Activated CD4-positive, alpha-beta memory T cell treated with anti-CD3 and anti-CD28 coated beads for 36 hours (primary cell): ENCODE measurements at places on chromosomes 13 and 19.

GRCh38 chr13:80196756-80197155, 144.2 kb downstream of the SPRY2 start:
- DNase-seq: no peak

DNA sequence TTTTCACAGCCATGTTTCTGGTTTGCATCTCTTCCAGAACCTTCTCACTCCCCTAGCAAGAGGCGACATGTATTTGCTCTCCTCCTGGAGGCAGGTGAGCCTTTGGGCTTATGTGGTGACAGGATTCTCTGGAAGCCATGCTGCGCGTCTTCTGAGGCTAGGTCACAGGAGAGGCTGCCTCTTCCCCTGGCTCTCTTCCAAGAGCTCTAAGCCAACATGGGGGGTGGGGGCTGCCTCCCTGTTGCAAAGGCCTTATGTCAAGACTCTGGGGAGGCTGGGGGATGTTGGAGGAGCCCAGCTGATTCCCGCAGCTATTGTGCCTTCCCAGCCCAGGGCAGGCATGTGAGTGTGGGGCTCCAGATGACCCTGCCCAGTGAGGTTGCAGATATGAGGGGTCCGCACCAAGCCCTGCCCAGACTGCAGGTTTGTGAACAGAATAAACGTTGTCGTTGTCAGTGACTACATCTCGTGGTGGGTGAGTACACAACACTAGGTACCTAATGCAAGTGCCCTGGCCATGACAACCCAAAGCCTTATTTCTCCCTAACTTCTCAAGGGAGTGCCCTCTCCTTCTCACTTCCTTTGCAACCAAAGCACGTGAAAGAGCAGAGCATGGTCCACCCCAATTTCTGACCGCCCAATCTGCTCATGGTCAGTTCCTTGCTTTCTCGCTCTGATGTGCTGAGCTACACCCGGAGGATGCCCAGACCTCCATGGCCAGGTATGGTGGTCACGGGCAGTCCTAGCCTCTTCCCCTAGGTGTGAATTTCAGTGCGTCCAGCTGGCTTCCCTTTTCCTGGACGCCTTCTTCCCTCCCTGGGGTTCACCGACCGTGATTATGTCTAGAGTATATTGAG, 44.9 kb downstream of the TEX29 start:
- DNase-seq: no peak

DNA sequence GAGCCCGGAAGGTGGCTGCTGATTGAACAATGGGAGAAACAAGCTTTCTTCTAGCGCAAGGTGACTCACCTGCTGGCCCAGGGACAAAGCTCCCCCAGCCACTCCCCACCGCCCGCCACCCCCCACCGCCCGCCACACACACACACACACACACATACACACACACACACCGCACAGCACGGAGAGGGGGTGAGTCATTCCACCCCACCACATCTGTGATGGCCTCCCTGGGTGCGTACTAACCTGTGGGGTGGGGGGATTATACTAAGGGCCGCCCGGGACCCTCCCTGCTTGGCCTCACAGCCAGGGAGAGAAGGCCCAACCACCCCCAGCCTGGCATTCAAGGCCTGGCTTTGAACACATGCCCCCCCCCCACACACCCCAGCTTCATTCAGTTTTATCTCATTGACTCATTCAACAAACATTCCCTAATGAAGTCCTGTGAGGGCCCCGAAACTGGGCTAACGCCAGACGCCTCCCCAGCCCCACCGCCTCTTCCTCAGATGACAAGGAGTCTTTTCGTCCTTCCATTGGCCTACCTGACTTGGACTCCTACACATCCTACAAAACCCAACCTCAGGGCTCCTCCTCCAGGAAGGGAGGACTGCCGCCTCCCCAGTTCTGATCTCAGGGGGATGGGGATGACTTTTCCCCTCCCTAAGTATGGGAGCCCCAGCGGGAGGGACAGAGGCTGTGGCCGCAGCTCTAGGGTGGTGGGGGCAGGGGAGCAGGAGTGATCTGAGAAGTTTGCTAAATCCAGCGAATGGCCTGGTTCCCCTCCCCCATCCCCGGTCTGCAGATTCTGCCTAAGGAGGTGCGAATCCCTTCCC, 5.8 kb upstream of the ONECUT3 start:
- DNase-seq: peak; percentile 69

DNA sequence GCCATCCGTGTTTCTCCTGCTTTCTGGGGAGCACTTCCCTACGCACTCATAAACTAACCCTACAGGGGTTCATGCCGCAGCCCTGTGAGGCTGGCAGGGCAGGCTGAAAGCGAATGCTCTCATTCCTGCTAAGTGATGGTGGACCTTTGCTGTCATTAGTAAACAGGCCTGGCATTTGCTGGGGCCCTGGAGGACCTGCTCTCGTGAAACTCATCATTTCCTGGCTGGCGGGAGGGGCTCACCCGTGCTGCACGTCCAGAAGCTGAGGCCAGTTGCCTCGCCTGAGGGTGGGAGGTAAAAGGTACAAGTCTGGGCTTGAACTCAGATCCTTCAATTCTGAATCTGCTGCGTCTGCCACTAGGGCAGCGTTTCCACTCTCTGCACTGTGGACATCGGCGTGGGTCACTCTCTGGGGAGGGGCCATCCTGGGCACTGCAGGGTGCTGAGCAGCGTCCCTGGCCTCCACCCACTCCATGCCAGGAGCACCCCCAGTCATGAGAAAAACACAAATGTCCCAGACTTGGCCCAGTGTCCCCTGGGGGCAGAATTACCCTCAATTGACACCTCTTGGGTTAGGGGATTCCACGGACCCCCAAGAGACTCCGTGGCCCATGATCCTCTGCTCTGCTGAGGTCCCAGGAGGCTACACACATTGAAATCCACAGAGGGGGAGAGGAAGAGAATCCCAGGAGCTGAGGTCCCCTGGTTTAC, 7.0 kb downstream of the MOB3A start:
- DNase-seq: peak; percentile 45

DNA sequence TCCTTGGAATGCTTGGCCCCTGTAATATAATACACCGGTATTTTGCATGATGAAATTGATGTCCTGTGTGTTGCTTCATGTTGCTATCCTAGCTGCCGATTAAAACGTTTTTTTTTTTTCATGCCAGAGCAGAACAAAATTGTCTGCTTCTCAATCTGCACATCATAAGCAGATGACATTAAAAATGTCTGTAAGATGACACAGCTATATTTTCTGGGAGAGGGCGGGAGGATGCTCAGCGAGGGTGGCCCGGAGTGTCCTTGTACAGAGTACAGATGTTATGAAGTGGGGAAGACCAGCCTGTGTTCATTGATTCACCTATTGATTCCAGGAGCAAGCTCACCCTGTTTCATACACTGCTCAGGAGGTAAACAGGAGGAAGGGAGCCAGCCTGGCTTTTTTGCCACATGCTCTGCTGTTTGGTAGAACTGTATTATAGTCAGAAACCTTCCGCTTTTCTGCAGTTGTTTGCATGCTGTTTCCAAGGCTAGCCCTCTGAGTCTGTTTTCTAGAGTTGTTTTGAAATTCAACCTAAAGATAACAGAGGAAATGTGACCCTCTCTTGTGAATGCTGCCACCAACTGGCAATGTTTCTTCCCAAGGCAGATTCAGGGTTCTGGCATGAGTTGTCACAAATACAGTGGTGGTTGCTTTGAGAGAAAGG, 4.7 kb upstream of the IRS2 start:
- peak; percentile 40 for DNase-seq

DNA sequence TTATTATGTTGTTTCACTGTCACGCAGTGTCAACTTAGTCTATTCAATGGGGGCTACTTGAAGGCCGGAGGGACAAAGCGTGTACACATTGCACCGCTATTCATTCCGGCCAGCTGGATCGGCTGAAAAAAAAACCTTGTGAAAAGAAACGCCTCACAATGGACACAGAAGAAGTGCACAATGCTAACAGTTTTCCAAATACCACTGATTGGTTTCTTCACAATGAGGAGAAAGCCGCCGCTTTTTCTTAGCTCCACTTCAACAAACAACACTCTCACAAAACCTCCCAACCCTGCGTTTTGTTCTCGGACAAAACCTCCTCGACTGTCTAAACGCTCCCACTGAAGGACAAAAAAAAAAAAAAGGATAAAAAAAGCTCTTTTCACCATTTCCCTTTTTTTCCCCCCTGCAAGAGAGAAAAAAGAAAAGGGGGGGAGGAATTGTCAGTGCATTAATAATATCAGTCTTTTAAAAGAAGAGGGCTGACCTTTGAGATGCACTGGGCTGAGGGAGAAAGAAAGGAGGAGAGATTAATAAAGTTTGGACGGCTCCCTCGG, 5.4 kb downstream of the SOX21 start:
- DNase-seq: no peak

- DNase-seq: no peak
These were observed 306.8 kb downstream of the RFC3 start for GRCh38 chr13:34124666-34125306.

- DNase-seq: no peak
These were observed 37.6 kb downstream of the KCTD12 start for GRCh38 chr13:76848596-76848995.

- DNase-seq: no peak
These were observed 109.6 kb upstream of the CACNA1A start for GRCh38 chr19:13615890-13616289.

GRCh38 chr13:25699056-25699455, 327.3 kb downstream of the ATP8A2 start:
- no peak for DNase-seq

DNA sequence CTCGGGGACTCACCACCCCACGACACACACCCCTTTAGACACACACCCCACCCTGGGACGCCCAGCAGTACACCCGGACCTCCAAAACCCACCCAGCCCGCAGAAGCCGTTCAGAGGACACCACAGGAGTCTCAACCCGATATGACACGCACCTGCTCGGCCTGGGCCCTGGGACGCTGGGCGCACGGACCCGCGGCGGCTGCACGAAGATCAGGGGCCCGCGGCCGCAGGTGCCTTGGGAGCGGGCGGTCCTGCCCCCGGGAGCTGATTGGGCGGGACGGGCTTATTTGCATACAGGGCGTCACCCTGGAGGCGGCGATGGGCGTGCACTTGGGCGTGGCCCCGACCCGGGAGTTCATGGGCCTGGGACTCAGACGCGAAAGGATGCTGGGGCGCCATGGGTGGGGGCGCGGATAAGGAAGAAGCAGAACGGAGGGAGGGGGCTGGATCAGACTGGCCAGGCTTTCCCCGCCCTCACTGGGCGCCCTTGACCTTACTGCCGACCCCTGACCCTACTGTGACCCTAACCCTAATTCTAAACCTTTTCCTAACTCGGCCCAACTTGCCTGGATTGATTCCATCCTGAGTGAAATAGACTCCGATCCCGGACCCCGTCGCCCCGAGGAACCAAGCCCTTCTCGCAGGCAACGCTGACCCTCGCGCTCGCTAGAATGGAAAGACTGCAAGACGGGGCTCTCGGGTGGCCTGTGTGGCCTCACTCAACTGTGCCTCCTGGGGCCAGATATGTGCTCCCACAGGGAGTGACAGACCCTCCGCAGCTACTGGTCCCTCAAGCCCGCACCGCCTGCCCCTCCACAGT, at the start of gene MEF2B:
MEF2B (minus strand) TSS at position 211 of the 820 bp plus-strand sequence. CDS start 19,528 bp downstream, outside the sequence.
- peak; percentile 83 for DNase-seq

DNA sequence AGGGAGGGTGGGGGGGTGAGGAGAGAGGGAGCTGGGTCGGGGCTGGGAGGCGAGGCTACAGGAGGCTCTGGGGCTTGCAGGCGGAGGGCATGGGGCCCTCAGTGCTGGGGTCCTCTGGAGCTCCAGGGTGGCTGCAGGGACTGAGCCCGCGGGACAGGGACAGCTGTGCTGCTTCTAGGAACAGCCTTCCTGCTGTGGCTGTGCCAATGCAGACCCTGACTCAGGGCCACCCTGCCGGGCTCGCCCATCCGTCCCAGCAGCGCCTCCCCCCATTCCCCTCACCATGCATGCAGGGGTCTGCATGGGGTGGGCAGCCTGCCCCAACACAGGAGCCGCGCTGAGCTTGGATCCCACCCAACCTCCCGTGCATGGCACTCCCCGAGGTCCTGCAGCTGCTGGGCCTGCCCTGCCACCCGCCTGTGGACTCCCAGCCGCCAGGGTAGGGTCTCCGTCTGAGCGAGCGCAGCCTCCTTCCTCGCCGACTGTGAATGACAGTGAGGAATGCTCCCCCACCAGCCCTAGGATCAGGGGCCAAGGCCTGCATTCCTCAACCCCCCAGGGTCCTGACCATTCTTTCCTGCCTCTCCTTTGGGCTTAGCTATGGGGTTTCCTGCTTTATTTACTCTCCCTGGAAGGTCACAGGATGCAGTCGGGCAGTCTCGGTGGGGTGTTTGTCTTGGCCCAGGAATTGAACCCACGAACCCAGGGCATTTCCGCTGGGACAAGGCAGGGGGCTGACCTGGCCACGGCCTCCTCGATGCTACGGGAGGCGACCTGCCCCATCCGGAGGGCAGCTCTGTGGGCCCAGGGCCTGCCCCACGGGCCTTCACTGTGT, 23.4 kb downstream of the CEBPG start:
- no peak for DNase-seq

- no peak for DNase-seq
These were observed 11.4 kb upstream of the SHC2 start for GRCh38 chr19:472005-472858.

GRCh38 chr13:29227576-29227975, 367.9 kb downstream of the SLC7A1 start:
- no peak for DNase-seq

- no peak for DNase-seq
These were observed 1070.2 kb downstream of the EFNB2 start for GRCh38 chr13:105465251-105465650.

DNA sequence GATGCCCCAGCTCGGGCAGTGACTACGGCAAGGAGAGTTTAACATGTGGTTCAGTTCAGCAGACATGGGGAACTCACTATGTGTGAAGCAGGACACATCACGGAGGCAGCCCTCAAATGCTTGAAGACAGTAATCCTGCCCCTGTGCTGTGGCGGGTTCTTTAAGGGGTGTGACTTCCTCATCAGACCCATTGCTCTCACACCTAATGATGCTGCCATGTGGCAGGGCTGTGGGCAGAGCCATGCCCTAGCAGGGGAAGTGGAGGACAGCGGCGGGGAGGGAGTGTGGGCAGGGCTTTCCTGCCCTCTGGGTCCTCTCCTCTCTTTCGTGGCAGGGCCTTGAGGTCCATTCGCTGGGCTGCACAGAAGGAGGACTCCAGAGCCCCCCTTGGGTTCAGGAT, 131.1 kb upstream of the GJB6 start:
- no peak for DNase-seq

DNA sequence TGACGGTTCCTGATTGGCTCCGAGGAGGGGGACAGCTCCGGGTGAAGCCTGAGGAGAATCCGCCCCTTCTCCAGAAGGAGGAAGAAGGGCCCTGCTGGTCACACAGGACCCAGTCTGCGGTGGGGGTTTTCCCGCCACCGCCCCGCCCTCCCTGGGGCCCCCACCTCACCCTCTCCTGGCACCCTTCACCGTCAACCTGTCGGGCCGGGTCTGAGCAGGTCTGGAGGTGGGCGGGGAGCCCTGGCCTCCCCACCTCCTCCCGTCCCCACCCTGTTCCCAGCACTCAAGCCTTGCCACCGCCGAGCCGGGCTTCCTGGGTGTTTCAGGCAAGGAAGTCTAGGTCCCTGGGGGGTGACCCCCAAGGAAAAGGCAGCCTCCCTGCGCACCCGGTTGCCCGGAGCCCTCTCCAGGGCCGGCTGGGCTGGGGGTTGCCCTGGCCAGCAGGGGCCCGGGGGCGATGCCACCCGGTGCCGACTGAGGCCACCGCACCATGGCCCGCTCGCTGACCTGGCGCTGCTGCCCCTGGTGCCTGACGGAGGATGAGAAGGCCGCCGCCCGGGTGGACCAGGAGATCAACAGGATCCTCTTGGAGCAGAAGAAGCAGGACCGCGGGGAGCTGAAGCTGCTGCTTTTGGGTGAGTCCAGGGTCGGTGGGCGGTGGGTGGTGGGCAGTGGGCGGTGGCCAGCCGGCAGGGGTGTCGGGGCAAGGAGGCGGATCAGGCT, at the start of gene GNA15:
GNA15 (plus strand) TSS at position 73 of the 723 bp plus-strand sequence; CDS start at position 491, 418 bp downstream.
- DNase-seq: peak; percentile 80

- no peak for DNase-seq
These were observed 786.2 kb downstream of the PCDH9 start for GRCh38 chr13:66443926-66444325.

GRCh38 chr13:62537593-62537992, 1121.9 kb upstream of the PCDH20 start:
- DNase-seq: no peak
